ENCODE measurements at places on chromosomes 6 and 20.
A peak's percentile ranks its signal among the peaks of the same experiment; 100 is the strongest.

GRCh38 chr6:16821834-16822264 lies 60.6 kb upstream of the ATXN1 start:
- DNase-seq = no peak

DNA sequence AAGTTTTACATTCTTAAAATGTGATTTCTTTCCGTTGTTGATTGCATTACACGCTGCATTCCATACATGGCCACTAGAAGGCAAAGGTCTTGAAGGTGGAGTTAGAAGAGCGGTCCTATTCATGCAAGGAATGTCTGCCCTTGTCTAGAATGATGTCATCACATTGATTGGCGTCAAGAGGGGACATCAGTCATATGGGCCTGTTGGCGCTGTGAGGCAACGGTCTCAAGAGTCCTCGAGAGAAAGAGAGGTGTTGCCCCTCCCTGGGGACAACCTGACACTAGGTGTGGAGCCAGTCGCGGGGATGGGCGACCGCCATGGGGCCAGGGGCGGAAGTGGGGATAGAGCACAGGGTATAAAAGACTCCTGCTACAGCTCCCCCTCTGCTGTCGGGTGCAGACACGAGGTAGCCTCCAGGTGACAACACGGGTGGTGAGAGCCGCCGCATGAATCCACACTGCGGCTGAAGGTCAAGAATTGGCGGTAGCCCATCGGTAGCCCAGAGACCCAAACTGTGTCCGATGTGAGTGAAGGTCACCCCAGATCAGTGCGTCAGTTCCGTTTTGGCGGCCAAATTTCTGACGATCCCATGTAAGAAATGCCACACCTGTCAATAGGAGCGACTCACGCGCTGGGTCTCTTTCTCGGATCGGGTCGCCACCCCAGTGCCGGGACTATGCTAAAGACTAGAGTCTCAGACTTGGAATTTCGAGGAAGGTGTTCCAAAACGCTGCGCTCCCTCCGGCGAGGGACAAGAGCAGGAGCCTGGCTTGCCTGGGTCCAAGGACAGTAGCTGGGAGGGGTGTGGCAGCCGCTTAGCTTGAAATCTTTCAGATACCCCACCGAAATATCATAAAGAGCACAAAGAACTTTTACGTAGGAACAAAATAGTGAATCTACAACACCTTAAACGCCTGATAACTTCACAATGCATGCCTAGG lies 93.2 kb upstream of the ZNF184 start:
- no peak for DNase-seq

- DNase-seq = no peak
Observed at GRCh38 chr6:118574051-118574865, 26.2 kb downstream of the PLN start.

DNA sequence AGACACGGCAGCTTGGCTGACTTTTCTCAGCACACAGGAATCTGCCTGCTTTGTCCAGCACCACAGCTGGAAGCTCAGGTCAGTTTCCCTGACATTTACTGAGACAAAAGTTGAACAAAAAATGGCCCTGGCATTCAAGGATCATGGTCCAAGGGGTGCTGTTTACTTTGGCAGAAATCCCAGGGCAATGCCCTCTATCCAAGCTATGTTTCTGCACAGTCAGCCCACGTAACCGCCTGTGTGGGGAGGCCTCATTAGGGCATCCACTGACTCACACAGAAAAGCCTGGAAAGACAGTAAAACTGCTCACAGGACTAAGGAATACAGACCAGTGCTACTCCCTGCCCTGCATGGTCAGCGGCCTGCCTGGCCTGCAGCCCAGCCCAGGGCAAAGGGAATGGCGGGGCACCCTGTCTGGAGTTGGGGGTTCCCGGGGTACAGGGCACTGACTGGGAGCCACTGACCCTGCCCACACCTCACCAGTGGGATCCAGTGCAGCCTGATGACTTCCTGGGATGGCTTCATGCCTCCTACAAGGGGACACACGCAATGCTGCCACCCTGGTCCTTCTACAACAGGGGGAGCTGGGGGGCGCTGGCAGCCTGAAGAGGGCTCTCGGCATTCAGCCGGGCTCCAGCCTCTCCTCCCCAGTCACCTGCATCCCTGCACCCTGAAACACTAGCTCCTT lies 77.1 kb downstream of the NINL start:
- DNase-seq = peak; percentile 54

DNA sequence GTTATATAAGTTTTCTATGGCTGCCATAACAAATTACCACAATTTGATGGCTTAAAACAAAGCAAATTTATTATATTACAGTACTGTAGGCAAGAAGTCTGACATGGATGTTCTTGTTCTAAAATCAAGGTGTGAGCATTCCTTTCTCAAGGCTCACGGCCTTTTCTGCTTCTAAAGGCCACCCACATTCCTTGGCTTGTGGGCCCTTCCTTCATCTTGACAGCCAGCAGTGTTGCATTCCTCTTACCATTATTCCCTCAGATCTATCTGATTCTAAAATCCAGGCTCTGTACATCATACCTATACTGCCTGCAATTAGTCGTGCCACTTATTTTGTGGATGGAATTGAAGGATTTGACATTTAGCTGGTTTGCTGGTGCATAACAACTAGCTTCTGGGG lies 3.6 kb downstream of the CNBD2 start:
- no peak for DNase-seq

DNA sequence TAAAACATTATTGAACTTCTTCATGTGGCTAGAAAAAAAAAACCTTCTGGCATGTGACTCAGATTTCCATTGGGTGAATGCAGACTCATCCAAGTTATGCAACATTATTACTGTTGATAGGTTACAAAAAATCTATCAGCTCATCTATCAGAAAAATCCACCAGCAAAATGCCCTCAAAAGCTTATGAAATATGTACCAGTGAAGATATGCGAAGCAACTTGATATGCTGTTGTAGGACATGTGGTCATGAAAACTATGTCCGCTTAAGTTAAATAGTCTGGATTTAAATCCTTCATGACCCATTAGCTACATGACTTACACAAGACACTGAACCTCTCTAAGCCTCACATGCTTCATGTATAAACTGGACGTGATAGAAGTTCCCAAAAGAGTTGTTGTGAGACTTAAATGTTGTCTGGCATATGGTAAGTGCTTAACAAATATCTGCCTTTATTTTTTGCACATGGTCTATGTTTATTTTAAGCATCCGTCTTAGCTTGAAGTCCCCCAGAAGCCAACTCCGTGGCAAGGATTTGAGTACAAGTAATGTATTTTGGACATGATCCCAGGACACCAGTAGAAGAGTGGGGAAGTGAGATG lies 12.5 kb upstream of the BFSP1 start:
- DNase-seq = no peak

DNA sequence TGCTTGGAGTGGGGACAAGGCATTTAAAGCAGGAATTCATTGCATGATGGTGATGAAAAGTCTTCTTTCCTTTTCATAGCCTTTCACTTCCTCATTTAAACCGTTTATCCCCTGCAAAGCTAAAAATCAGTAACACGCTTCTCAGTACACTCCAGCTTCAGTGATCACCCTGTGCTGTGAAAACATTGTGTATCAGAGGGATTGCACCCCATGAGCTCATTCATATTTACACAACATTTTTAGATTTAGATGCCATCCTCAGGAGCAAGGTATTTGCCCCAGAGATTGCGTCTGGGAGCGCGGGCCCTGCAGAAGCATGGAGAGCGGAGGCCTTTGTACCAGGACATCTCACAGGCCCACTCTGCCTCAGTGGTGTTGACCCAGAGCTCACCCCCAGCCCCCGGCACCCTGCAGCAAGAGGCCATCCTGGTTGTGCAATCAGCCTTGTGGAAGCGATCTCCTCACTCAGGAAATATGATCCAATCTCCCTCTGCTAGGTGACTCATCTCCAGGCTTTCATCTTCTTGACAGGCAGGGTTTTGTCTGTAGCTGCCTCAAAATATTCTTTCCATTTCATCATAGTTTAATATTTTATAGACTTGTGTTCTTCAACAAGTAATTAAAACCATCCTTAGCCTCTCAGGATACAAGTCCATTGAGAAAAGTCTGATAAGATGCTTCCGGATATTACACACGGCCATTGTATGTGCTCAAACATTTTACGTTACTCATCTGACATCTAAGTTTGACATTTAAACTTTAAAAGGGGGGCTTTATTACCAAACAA lies 38.9 kb upstream of the THBS2 start:
- no peak for DNase-seq

- DNase-seq = peak; percentile 12
Observed at GRCh38 chr6:68196645-68197044, 438.4 kb upstream of the ADGRB3 start.

- peak; percentile 32 for DNase-seq
Observed at GRCh38 chr6:157982102-157982562, 469 bp downstream of the SYNJ2 start.

GRCh38 chr6:20845592-20845991 lies 311.3 kb downstream of the CDKAL1 start:
- no peak for DNase-seq

DNA sequence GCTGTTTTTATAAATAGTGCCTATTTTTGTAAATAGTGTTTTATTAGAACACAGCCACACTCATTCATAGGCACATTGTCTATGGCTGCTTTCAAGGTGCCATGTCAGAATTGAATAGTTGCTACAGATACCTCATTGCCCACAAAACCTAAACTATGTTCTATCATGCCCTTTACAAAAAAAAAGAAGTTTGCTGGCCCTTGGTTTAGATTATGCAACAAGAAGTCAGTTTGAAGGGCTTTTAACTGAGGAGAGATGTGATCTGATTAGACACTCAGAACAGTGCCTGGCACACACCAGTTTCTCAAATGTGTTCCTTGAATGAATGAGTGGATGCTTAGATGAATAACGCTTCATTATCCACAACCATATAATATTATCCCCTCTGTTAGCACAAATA lies 366.1 kb downstream of the MAFB start:
- DNase-seq = no peak

- DNase-seq = no peak
Observed at GRCh38 chr20:62618611-62619529, 23.4 kb upstream of the SLCO4A1 start.
